ENCODE measurements at places on chromosomes 5 and 9. TPM values are rescaled to one million over a fixed set of nuclear protein-coding genes. Genes with fewer than 3 reads are reported as not detected.

- no peak for DNase-seq
These were observed 17.4 kb downstream of the C9orf85 start for GRCh38 chr9:71928806-71929205.

DNA sequence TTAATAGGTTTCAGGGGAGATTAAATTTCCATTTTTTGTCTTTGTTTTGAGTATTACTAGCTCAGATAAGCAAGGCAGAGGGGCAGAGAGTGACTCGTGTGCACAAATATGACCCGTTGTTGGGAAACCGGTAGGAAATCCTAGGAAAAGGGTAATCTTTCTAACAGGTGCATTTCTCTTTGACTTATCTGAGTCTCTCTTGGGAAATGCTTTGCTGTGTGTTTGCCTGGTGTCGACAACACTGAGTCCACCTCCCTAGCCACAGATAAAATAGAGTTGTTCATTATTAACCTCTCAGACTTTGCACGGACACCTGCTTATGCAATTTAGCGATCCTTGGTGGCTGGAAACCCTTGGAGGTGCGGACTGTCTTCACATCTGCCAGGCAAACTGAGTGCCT lies 164.2 kb downstream of the FGF1 start:
- no peak for DNase-seq

DNA sequence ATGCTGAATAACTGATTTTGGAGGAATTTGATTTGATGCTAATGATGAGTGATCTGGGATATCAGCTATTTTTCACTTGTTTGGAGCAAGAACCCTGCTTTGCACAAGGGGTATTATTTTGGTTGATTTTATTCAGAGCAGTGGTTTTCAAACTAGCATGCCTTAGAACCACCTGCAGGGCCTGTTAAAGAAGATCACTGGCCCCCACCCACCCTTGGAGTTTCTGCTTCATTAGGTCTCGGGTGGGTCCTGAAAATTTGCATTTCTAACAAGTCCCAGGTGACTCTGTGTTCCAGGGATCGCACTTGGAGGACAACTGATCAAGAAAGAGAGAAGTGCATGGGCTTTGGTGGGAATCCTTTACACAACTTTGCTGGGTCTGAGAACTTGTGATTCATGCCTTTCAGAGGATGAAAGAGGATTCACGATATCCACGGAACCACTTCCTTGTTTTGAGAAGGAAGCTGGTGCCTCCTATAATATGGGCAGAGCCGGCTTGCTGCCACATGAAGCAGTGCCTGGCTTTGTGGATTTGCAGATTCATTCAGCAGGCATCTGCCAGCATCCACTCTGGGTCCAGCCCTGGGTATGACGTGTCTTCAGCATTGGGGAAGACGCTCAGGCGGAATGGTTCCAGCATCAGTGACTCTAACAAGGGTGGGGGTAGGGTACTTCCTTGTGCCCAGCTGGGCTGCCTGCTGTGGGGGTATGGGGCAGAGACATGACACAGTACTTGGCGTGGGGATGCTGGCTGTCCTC lies 106.6 kb upstream of the PITX1 start:
- no peak for DNase-seq

- DNase-seq, result no peak
These were observed 28.3 kb upstream of the DENND4C start for GRCh38 chr9:19201899-19202891.

DNA sequence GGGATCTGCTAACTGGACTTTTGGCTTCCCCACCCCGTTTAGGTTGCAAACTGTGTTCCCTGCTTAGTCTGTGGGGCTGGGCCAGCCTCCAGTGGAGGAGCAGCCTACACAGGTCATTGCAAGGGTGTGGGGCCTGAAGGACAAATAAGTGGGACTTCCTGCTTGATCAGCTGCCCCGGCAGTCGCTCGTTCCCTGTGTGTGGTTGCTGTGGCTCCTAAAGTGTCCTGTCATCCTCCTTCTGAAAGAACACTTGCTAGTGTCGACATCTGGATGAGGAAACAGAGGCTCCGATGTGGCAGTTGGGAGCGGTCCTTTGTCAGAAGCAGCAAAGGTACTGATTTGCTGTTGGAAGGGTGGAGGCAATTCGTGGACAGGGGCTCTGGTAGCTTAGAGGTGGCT lies 88.9 kb upstream of the TBCA start:
- no peak for DNase-seq

GRCh38 chr9:127444283-127444920 lies 6.8 kb downstream of the RPL12 start:
- no peak for DNase-seq

GRCh38 chr5:3031733-3032378 lies 280.4 kb upstream of the IRX2 start:
- no peak for DNase-seq

- DNase-seq, result peak; percentile 90
These were observed 13.5 kb upstream of the ANKRD18B start for GRCh38 chr9:33510262-33511183.

DNA sequence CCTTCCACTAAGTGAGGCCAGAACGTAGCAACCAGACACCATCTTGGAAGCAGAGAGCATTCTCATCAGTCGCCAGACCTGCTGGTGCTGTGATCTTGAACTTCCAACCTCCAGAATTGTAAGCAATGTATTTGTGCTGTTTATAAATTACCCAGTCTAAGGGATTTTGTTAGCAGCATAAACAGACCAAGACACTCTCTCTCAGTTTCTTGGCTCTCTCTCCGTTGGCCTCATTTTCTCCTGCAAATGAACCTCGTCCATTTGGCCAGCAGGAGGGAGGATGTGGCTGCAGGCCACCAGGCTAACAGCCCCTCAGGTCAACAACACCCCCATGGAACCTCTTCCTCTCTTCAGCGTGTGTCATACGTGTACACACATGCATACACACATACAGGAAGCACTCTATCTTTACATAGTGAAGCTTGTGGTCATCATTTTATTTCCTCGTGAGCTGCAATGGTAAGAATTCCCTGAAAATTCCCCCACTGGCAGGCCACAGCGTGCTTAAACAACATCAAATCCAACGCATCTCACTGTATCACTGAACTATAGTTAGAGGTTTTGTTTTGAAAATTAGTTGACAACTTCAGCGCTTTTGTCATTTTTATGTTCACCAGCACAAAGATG lies 62.8 kb upstream of the PPP1R26 start:
- no peak for DNase-seq

GRCh38 chr5:135890867-135891266 lies 4.8 kb downstream of the IL9 start:
- DNase-seq, result peak; percentile 15

GRCh38 chr9:137159105-137160053 lies 10.5 kb downstream of the LRRC26 start:
- DNase-seq, result no peak

- no peak for DNase-seq
These were observed 93.1 kb upstream of the NFIL3 start for GRCh38 chr9:91516777-91517176.

DNA sequence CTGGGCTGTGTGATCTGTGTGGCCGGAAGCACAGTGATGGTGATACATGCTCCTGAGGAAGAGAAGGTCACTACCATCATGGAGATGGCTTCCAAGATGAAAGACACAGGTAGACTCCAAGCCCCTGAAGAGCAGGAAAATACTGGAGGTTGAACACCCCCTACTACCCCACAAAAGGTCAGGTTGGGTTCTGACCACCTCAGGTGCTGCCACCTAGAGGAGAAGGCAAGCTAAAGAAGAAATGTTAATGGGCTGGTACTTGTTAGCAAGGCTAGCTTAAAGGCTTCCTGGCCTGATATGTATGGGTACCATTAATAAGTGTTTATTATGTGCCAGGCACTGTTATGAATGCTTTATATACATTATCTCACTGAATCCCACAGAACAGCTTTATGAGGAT lies 11.7 kb downstream of the NIPAL4 start:
- DNase-seq, result no peak

DNA sequence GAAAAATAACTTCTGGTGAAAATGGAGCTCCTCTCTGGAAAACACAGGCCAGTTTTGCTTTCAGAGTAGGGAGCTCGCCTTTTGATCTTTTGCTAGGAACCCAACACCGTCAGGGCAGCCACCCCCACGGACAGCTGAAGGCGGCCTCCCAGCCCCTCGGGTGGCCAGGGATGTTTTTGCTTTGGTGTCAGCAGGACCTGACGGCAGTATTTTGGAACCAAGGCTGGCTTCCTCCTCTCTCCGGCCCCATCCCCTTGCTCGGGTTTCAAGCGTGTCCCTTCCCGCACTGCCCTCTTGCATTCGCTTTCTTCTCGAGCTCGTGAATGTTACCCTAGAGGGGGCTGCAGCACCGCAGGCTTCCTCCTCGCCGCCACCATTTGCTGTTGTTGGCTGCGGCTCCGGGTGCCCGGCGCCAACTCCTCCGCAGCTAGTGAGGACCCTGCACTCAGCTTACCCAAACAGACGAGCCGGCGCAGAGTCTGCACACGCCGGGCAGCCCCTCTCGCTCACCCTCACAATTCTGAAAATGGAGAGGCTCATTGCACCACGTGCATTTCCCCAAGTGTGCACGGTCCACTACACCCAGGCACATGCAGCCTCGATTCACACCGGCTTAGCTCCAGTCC lies 35.5 kb upstream of the ADAMTSL1 start:
- no peak for DNase-seq

DNA sequence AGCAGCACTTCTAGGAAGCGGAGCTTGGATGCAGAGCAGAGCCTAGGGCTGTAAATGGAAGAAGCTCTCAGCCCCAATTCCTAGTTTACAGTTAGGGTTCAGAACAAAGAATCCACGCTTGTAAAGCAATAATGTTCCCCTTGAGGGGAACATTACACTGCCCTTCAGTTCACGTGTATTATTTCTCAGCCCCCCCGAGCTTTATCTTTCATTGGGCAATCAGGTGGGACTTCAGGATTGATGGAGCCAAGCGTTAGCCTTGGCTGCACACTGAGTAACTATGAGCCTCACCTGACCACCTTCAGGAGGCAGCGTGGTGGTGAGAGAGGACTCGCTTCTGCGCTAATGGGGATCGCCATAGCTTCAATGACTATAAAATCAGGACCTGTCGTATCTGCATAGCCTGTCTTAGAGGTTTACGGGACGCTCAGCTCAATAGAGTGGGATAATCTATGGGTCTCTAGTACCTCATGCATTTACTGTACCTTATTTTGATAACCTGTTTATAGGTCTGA lies 157.0 kb upstream of the RASEF start:
- no peak for DNase-seq

GRCh38 chr5:173242079-173242478 lies 7.1 kb upstream of the NKX2-5 start:
- DNase-seq, result no peak

DNA sequence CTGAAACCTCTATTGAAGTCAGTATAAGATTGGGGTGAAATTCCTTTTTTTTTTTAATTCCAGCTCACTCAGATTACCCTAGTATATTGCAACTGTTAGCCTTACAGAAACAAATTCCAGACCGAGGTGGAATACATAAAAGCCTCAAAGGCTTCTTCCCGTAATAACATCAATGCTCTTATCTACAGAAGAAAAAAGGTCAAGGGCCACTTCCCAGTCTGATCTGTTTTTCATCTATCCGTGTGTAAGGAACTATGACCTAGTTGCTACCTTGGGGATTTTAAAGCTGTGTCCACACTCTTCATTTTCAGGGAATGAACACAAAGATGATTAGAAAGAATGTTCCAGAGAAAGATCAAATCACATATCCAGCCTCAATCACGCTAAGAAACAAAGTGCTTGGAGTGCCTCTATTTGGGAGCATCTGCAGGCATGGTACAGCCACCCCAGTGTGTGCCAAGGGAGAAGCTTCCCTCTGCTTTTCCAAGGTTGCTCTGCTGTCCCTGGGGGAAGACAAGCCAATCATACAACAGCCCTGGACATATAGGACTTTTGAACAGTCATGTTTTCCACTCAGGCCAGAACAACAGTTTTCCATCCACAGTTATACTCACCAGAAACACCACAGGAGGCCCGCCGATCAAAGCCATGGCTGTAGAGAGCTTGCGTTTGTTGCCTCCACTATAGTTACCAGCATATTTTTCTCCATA lies 23.5 kb downstream of the NIPSNAP3B start:
- no peak for DNase-seq

GRCh38 chr5:168481330-168481788 lies 4.9 kb upstream of the RARS1 start:
- DNase-seq, result no peak

DNA sequence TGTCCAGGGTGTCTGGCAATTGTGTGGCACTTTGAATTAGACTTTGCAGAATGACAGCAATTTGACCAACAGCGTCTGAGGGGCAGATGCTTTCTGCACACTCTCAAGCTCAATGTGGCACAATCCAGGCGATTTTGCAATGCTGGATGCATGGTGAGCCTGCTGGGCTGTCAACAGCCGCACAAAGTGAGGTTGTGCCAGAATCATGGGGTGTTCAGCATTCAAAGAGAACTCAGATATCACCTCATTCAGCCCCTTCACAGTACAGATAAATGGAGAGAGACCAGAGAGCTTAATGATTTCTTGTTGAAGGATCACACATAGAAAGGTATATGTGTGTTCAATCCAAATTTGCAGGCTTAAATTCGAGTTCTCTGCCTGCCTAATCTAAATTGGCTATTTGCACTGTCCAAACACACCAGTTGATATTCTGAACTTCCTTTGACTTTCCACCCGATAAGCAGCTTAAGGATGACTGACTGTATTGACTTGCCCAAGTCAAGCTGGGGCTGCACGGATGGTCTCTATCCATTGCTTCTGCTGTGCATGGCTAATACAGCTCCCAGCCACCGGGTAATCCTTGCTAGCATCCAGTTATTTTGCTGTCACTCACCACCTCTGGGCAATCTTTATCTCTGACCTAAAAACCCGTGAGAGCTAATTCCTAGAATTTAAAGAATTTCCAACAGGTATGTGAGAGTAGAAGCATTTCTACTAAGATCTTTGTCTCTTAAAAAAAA lies 157.9 kb upstream of the TAS2R1 start:
- DNase-seq, result no peak

DNA sequence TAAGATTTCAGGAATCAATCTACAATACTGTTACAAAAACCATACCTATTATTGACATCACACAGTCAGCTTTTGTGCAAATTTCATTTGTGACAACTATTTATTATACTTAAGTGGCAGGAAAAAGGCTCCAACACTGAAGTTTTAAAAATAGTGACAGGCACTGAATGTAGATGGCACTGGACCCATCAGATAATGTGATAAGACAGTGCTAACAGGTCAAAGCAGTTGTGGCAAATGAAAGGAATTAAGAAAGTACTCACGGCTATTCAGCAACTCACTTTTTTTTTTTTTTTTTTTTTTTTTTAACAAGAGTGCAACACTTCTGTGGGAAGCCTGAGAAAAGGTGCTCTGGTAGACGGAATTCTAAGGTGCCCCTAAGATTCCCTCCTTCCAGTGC lies 115.0 kb upstream of the MEF2C start:
- no peak for DNase-seq

Gene SLC6A18
- not detected for total RNA-seq

Gene GARIN3
- not detected for total RNA-seq

Gene HTR4
- total RNA-seq, result 0.94 TPM

Gene MAP1B
- 506 TPM for total RNA-seq

Gene FST
- 3.3 TPM for total RNA-seq

All from spinal cord (tissue), 10 donors.